ENCODE measurements at places on chromosomes 13 and 19. TPM values are rescaled to one million over a fixed set of nuclear protein-coding genes. Genes with fewer than 3 reads are reported as not detected.

The CAMSAP3 gene
- total RNA-seq, result 0.35 TPM

The GRIK5 gene
- not detected for total RNA-seq

The OVOL3 gene
- not detected for total RNA-seq

The CAPN12 gene
- 0.15 TPM for total RNA-seq

The EDNRB gene
- 0.52 TPM for total RNA-seq

The TMEM190 gene
- not detected for total RNA-seq

The ZNF667 gene
- total RNA-seq, result not detected

The ZNF730 gene
- total RNA-seq, result not detected

The C13orf42 gene
- 0.49 TPM for total RNA-seq

The CEACAM5 gene
- total RNA-seq, result not detected

Data from NCI-H460 (cell line).